ENCODE measurements at places on chromosomes 6 and 20. TPM values are rescaled to one million over a fixed set of nuclear protein-coding genes. Genes with fewer than 3 reads are reported as not detected.

APOM gene
- 2.3 TPM for total RNA-seq

TAAR1 gene
- not detected for total RNA-seq

- no peak for DNase-seq
- no peaks in the 10 kb centered on the region for H3K27me3 ChIP-seq
- H3K36me3 ChIP-seq = no peaks in the 10 kb centered on the region
Observed at GRCh38 chr6:125267806-125268523, 33.8 kb downstream of the HDDC2 start.

GRCh38 chr6:31402324-31403282, 792 bp upstream of the MICA start:
- peak overlapping the region; percentile 56 for H3K4me3 ChIP-seq
- H3K4me1 ChIP-seq = no peaks in the 10 kb centered on the region
- peaks cover 20% of the 10 kb centered on the region for H3K27me3 ChIP-seq

DNA sequence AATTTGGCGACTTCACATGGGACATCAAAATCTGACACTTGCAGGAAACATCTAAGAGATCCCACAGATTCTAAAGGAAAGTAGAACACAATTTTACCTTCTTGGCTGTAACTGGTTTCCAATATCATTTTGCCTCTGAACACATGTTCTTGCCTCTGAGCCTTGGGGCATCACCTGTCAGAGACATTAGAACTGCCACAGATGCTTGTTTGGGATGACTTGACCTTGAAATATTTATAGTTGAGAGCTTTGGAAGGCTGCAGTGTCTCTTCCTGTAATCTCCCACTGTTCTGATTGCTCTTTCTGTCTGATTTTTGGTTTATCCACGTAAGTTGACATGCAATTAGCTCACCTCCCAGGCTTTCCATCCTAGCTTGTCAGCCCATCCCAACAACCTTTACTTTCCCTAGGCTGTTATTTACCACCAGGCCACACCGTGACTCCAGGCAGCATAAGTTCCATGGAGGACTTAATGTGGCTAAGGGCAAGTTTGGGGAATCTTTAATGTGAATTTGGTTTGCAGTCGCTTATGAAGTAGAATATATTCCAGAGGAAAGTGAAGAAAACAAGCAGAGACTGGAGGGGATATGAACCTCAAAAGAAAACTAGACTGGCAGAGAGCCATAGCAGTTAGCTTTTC, 256.5 kb upstream of the RIN2 start:
- no peak overlapping the region for H3K27ac ChIP-seq
- no peak overlapping the region for H3K4me3 ChIP-seq
- H3K36me3 ChIP-seq = no peaks in the 10 kb centered on the region

DNA sequence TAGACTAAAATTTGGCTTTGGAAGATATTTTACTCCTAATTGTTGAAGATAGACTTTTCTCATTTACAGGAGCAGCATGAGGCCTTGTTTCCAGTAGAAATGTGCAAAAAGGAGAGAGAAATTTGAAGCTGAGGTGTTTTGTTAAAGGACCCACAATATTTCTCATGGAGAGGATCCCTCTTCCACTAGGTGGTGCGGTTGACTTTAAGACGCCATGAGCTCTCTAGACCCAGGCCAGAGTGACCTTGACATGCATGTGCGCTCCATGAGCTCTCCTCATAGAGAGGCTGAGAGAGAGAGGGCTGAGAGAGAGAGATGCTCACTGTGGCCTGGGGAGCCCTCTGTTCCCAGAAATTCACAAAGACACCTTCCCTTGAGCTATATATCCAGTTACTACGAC, 861.2 kb upstream of the EYS start:
- no peak for DNase-seq
- H3K36me3 ChIP-seq = no peaks in the 10 kb centered on the region
- H3K4me3 ChIP-seq = no peak overlapping the region
- H3K27me3 ChIP-seq = no peaks in the 10 kb centered on the region
- no peaks in the 10 kb centered on the region for H3K4me1 ChIP-seq

GRCh38 chr6:88365230-88365629, 199.1 kb upstream of the CNR1 start:
- no peak overlapping the region for H3K27ac ChIP-seq
- H3K27me3 ChIP-seq = no peaks in the 10 kb centered on the region
- DNase-seq = no peak
- no peaks in the 10 kb centered on the region for H3K4me1 ChIP-seq
- H3K4me3 ChIP-seq = no peak overlapping the region
- no peaks in the 10 kb centered on the region for H3K36me3 ChIP-seq
